Renal cortical epithelial cell (primary cell): ENCODE measurements at places on chromosomes 3 and 15.
A peak's percentile ranks its signal among the peaks of the same experiment; 100 is the strongest.

DNA sequence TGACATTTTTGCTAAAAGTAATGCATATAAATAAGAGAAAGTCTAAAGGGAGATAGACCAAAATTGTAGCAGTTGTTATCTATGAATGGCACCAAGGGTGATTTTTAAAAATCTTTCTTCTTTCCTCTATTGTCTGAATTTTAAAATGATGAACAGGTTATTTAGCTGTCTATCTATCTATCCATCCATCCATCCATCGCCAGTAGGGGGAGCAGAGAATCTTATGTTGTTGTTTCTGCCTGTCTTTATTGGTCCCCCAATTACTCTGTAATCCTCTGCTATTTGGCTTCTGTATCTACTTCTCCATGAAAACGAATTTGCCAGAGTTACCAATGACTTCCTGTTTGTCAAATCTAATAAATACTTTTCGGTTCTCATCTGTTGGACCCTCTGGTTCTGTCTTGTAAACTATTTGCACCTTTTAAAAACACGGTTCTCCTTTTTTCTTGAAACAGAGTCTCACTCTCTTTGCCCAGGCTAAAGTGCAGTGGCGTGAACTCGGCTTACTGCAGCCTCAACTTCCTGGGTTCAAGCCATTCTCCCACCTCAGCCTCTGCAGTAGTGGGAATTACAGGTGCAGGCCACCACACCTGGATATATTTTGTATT is 86.0 kb downstream of the ECT2 start:
- DNase-seq: peak; percentile 47

DNA sequence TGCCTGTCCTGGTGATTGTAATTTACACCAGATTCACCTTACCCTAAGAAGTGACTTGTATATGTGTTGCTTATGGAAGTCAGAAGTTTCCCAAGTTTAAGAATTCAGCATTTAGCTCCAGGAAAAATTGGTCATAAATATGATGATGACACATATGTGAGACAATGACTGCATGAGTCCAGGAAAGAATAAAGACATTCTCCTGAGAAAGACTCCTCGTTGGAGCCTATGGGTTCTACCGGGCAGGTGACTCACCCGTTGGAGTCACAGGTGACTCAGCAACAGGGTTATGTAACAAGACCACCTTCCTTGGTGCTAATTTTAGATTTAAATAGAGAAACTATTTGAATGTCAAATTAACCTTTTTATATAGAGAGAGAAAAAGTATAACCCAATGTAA is 662.4 kb downstream of the FHIT start:
- DNase-seq: peak; percentile 87

GRCh38 chr3:27483117-27484014 is 818 bp downstream of the SLC4A7 start:
- peak; percentile 67 for DNase-seq

GRCh38 chr3:196208942-196209695 is 2.1 kb downstream of the ZDHHC19 start:
- DNase-seq: no peak

GRCh38 chr3:52405066-52405465 is 39.8 kb downstream of the SEMA3G start:
- no peak for DNase-seq

DNA sequence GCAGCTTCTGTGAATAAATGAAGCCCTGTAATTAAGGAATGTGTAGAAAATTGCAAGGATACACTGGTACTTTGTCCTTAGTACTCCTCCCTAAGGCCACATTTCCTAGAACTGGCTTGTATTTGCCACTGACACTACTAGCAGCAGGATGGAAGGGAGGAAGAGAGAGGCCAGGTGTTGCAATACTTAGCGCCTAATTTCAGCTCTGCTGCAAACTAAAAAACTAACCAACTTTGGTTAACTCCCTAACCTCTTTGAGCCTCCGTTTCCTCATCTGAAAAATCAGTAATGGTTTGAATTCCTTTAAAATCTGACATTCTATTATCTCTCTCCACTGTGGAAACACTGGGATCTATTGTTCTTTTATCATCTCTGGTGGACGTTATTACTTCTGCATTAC is 257.0 kb downstream of the SV2B start:
- no peak for DNase-seq
